ENCODE measurements at places on chromosomes 4 and X.

DNA sequence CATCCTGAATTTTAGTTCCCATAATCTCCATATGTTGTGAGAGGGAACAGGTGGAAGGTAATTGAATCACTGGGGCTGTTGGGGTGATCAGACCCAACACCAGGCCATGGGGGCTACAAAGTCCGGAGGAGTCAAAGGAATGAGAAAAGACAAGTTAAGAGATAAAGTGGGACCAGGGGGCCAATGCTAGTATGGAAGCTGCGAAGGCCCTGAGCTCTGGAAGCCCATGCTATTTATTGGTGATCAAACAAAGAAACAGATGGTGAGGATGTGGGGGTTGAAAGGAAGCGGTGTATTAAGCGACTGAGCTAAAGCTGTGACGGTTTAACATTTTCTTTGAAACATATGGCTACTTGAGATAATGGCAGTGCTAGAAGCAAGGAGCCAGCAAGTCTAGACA lies 132.8 kb downstream of the PDGFC start:
- no peak for DNase-seq

GRCh38 chr4:37068580-37068979 lies 176.0 kb upstream of the NWD2 start:
- no peak for DNase-seq

- peak; percentile 85 for DNase-seq
Observed at GRCh38 chr4:154049457-154050181, 260.7 kb upstream of the SFRP2 start.

DNA sequence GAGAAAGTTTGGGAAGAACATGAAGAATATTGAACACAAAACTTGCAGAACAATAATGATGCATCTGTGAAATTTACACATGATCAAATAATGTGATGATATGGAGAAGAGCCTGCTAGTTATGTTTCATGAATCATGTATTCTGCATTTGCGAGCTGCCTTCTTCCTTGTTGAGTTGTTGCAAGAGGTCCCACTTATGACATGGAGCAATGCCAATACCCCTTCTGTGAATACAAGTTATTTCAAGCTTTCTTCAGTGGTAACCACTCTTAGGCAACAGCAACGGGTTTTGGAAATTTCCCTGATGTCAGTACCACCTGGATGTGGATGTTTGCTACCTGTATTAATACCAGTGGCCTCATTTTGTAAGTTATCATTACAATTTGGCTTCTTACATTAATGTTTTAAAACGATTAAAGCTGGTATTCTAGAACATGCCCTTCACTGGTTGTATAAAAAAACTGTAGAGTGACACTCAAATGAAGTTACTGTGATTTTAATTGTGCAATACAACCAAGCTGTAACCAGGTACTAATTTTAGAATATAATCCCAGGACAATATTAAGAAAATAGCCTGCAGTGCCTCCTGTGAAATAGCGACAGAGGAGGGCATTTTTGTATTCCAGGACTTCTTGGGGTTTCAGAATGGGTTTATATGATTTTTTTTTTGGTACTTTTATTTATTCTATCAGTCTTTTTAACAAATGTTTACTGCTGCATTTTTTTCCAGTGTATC lies 25.3 kb downstream of the IQCM start:
- DNase-seq: no peak

GRCh38 chr4:123350191-123350544 lies 46.4 kb upstream of the SPRY1 start:
- DNase-seq: no peak

DNA sequence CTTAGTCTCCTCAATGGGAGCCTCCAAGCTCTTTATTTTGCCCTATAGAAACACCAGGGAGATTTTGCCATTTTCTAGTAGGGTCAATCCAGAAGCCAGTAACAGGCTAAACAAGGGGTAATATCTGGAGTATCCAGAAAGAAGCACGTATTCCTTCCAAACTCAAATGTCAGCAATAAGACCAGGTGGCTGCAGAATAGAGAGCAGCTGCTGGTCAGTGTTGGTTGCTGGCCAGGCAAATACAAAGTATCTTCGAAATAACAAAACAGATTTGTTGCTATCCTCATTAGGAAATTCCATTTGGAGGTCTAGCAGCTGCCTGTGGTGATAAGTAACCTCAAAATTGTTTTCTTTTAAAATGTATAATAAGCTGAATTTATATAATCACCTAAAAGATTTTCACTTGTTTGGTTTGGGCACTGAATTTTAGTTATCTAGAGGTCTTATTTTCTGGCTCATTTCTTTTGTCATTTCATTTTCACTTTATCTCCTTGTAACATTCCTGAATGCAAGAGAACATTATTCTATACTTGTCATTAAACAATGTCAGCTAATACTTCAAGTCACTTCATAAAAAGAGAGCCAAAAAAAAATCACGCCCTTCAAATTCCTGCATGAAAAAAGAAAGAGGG lies 320.6 kb downstream of the DTHD1 start:
- no peak for DNase-seq

DNA sequence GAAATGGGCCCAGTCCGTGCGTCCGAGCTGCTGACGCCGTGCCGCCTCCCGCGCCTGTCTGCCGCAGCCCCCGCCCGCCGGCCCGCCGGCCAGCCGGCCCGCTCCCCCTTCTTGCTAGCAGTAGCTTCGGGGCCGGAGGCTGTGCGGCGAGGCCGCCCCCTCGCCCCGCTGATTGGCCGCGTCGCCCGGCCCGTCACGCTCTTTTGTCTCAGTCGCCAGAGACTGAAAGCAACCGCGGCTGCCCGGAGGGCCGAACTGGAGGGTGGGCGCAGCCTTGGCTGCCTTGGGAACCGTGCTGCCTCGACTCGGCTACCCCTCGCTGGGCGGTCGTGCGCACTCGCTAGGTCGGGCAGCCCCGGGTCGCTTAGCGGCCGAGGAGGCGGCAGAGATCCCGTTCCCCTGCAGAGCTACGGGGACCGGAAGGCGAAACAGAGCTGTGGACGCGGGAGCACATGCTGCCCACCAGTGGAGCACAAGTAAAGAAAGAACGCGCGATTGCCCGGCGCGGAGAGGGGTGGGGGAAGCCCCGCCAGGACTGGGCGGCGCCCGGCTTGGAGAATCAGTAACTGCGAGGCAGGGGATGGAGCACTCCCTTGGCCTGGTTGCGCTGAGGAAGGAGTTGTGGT lies at the start of gene ZCCHC18:
ZCCHC18 (plus strand) TSS at position 198 of the 626 bp plus-strand sequence. CDS start 1,589 bp downstream, outside the sequence.
- peak; percentile 55 for DNase-seq

DNA sequence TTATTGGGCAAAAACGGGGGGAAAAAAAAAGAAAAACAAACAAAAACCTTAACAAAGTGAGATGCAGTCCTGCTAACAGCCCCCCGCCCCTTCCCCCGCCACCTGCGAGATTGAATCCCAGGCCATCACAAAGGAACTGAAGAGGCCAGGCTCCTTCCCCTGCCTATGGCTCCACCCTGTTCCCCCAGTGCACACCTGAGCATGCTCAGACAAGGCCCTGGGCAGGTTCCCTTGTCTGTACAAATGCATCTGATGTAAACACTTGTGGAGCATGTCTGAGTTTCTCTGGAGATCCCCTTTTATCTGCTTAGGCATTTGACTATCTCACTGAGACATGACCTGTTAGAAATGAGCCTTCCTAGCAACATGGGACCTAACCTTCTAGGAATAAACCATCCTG lies 983.7 kb upstream of the PABPC4L start:
- DNase-seq: no peak

- DNase-seq: no peak
Observed at GRCh38 chr4:13496605-13497004, 12.5 kb upstream of the RAB28 start.

- peak; percentile 64 for DNase-seq
Observed at GRCh38 chr4:186144946-186145569, 40.6 kb downstream of the FAM149A start.

- no peak for DNase-seq
Observed at GRCh38 chr4:88911246-88912212, 145.5 kb downstream of the FAM13A start.

DNA sequence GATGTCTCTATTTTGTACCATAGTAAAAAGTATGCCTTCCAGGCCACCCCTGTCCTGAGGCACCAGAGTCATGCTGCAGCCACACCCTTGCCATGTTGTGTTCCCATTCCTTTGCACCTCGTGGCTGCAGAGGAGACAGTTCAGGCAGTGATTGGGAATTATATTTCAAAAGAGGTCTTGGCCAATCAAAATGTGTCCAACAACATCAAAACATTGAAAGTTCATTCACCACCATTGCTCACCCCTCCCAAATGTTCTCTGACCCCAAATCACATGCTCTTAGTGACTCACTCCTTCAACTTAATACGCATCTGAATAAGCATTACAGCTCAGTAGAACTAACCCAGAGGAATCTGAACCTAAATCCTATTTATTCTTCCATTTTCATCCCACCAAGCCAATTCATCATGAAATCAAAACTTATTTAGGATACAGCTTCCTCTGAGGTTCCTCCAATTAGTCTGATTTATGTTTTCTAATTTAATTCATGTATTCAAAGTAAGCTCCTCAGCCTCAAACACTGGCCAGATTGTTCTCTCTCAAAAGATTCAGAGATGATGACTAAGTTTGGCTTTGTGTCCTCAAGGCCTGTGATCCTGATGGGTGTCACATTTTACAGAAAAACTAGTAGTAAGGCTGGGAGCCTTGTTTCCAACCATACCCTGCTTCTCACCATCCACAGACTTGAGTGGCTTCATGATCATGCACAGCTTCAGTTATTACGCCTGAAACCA lies 323.2 kb upstream of the INTU start:
- peak; percentile 49 for DNase-seq

GRCh38 chr4:613126-613525 lies 12.2 kb upstream of the PDE6B start:
- no peak for DNase-seq

DNA sequence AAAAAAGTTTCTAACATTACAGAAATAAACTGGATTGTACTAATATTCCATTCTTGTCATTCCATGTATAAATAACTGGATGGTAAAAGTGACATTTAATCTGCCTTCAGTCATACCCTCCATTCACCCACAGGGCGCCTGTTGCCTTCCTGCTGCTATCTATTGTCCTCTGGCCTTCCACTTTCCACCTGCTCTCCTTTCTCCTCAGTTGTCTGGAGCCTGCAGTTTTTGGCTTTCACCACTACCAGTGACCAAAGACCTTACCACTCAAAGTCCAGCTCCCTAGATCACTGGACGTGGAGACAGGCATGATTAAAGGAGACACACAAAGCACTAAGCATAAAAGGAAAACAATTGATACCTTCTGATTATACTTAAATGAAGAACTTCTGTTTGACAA lies 46.2 kb upstream of the NHS start:
- no peak for DNase-seq

GRCh38 chr4:56038487-56039162 lies 89.9 kb downstream of the CEP135 start:
- no peak for DNase-seq

- peak; percentile 17 for DNase-seq
Observed at GRCh38 chr4:100190643-100191600, 654 bp upstream of the DDIT4L start.

DNA sequence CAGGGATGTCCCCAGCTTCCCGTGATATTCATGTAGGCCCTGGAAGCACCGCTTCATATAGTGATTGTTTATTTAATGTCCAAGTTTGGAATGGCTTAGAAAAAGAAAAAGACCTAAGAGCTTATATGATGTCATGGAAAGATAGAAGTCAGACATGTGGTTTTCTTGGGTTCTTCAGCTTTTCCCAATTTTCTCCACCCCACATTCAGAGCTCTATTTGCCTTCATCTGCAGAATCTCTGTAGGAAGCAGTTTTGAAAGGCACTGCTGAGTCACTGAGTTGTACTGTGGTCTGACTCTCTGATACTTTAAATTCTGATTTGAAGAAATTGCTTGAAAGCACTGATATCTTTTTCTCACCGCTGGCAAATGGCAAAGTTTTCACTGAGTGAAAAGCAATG lies 120.6 kb upstream of the EDNRA start:
- peak; percentile 48 for DNase-seq

- DNase-seq: no peak
Observed at GRCh38 chr4:88843067-88843685, 145.5 kb upstream of the NAP1L5 start.

DNA sequence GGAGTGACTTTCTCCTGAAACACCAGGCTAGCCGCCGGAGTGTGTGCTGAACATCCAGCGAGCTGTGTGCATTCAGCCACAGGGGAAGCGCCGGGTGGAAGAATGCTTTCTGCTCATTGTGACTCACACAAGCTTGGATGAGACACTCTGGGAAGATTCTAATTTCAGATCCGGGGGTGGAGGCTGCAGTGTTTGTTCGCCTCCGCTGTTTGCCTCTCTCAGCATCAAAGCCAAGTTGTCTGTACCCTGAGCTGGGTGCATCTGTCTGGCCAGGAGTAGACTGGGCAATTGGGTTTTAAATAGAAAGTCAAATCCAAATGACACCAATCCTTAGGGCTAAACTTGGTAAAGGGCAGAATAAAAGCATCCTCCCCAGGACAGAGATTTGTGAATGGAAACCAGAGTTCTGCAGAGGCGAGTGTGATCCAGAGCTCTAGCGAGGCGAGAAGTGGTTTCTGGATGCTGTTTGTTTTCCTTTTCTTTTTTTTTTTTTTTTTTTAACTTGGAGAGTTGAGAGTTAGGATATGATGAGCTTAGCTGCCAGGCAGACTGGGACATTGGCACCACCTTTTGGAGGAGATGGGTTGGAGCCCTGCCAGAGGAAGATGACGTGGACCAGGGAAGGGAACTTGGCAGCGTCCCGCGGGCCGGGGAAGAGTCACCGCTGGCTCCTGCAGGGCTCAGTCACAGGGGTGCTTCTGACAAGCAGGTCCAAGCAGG lies 196.0 kb upstream of the PSAPL1 start:
- DNase-seq: peak; percentile 91

DNA sequence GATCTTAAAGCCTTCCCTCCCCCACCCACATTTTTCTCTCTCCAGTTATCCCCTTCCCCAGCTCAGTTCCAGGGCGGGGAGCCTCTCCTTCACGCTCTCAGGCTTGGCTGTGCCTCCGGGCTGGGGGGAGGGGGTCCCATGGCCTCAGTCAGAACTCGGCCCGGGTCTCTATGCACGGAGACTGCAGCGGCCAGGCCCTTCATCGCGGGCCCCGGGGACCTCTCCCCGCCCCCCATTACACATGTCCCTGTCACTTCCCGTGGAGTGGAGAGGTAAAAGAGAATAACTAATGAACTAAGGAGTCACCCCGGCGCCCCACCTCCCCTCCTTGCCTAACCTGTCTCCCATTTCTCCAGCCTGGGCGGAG lies 838 bp upstream of the PRICKLE3 start:
- no peak for DNase-seq

DNA sequence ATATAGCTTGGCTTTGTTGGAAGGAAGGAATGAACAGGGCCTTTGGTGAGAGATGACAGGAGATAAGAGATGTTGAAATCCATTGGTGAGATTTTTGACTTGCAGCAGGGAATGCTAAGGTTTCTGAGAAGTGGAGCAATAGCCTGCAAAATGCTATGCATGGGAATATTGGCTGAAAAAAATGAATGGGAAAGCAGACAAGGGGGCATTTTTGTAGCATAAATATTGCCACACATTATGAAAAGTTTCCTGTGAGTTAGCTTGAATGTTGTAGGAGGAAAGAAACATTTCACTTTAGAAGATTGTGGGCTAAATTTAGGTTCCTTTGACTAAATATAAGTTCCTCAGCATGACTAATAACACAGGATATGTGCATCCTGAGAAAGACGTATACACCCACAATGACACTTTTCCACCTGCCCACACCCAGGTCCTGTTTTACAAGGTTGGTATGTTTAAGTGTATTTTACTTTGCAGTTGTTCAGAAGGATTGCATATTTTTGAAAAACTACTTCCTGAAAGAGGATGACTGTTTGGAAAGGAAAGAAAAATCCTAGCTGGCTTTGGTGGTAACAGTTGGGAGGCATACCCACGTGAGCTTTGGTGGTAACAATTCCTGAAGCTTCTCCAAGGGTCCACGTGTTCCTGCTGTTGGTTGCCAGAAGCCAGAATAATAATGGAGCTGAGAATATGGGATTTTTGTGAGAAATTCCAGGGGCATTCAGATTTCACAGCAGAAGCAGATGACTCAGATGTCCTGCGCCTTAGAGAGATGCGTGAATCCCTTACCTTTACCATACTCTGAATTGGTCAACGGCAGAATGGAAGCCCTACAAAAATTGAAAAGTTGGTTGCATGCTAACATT lies 28.5 kb downstream of the PHEX start:
- peak; percentile 4 for DNase-seq
